ENCODE measurements at places on chromosomes 1 and 21.

- DNase-seq = no peak
Measured at GRCh38 chr1:192573499-192573898, 2.1 kb upstream of the RGS1 start.

DNA sequence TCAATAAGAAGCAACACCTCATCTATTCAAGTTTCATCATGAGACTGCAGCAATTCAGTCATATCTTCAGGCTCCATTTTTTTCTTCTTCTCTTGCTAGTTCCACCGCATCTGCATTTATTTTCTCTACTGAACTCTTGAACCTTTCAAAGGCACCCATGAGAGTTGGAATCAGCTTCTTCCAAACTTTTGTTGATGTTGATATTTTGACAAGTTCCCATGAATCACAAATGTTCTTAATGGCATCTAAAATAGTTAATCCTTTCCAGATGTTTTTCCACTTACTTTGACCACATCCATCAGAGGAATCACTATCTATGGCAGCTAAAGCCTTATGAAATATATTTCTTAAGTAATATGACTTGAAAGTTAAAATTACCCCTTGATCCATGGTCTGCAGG lies 434.3 kb downstream of the GPATCH2 start:
- DNase-seq = no peak

DNA sequence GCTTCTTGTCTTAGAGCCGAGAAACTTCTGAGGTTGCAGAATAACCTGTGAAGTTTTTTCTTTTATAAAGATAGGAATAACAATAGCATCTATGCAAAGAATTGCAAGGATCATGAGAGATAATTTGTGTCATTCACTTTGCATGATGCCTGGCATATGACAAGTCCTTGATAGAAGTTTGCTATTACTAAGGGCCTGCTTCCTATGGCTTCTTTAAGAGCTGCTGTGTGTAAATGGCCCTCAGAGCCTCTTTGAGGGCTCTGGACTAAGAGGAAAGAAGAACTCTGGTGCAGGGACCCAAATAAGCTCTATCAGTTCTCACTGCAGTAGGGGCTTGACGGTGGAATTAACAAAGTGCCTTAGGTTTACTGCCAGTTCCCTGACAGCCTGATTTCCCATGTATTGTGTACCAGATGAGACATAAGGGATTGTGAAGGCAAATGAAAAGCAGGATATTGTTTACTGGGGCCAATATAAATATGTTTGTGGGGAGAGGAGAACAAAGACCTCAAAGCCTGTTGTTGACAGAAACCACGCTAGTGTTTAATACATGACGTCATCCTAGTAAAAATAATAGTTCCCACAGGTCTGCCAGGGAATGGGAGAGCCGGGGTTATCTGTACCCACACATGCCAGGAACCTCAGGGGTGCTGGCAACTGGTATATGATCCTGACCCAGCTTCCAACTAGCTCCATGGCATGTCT lies 131.2 kb upstream of the UBE2U start:
- no peak for DNase-seq

GRCh38 chr1:4176841-4177240 lies 276.8 kb upstream of the C1orf174 start:
- DNase-seq = no peak

All from activated CD8-positive, alpha-beta memory T cell treated with anti-CD3 and anti-CD28 coated beads, Interleukin-2, amount 50 U/mL, for 4 hours (primary cell).